ENCODE measurements at places on chromosomes 2 and 18.

GRCh38 chr2:217611626-217612127, 391.1 kb downstream of the TNS1 start:
- no peak for DNase-seq

DNA sequence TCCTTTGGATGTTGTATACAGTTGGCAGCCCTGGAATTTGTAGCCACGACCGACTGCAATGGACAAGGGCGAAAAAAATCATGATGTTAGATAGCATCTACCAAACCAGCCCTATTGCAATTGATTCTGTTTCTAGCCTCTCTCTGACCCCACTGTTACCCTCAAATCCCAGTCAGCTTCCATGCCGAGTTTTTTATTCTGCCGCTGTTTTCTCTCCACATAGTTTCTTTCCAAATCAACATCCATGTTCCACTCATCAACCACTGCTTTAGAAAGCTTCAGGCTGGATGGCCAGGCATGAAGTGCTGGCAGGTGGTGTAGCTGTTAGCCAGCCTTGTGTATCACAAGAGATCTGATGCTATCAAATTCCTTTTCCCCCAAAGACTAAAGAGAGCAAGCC, 272.8 kb downstream of the FIGN start:
- DNase-seq, result no peak

DNA sequence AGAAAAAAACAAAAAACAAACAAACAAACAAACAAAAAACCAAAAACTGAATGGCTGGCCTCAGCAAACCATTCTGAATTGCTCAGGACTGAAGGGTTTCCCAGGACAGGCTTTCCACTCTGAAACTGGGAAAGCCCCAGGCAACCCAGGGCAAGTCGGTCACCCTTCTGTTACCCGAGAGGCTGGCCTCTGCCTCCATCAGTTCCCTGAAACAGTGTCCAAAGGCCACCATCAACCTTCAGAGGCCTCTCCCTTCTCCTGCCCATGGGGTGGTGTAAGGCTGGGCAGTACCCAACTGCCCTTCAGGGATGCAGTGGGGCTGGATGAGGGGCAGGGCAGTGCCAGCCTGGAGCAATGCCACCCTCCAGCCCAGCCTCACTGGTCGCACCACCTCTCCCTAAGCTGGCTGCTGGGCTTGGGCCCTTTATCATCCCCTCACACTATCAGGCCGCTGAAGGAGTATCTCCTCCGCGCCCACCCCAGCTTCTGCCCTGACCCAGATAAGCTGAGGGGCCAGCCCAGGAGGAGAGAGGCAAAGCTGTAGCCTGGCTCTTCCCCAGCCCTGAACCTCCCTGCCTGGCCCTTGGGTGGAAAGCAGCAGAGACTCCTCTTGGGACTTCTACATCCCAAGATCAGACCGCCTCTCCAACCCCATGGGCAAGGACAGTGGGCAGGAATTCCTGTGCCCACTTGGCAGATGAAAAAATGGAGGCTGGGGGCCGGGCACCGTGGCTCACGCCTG, 35.9 kb downstream of the ZFP36L2 start:
- no peak for DNase-seq

- DNase-seq, result no peak
Observed at GRCh38 chr2:232549655-232550353, 553 bp downstream of the TIGD1 start.

DNA sequence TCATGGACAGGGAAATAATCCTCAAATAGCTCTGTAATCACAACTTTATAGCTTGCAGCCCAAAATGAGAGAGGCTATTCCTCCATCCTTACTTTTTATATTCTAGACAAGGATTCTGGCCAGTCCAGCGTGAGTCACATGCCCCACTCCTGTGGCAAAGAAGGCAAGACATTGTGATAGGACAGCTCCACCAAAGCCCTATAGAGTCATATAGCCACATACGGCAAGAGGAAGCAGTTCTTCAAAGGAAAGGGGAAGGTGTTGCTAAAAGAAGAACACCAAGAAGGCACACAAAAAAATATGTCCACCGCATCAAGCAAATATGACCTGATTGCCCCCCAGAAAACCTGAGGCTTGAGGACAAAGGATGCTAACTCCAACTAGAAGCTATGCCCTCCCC, 3.4 kb upstream of the GFPT1 start:
- DNase-seq, result no peak

- DNase-seq, result no peak
Observed at GRCh38 chr2:74544634-74545033, 9.1 kb downstream of the LOXL3 start.

DNA sequence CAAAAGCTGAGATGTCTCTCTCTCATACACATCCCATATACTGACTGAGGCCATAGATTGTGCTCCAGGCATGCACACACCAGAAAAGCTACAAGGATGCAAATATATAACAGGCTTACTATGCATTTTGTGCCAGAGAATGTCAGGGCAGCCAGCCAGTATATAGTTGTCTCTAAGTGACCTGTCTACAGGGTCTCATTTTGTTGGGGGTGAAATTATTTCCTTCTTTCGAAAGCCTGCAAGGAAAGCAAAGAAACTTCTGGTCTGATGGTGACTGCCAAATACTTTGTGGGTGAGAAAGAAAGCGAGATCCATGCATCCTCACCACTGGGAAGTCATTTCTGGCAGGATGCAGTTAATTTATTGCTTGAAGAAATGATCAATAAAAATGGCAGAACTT, 70.2 kb downstream of the CDCA7 start:
- no peak for DNase-seq

GRCh38 chr2:88429929-88430328, 22.6 kb downstream of the FOXI3 start:
- no peak for DNase-seq

- no peak for DNase-seq
Observed at GRCh38 chr2:231270221-231271114, 72.0 kb downstream of the ARMC9 start.

- no peak for DNase-seq
Observed at GRCh38 chr2:122422384-122422991, 667.0 kb downstream of the TSN start.
